Activated effector memory CD4-positive, alpha-beta T cell treated with Interleukin-2 at 50 U/mL for 16 hours (primary cell): ENCODE measurements at places on chromosomes 12 and 14.

DNA sequence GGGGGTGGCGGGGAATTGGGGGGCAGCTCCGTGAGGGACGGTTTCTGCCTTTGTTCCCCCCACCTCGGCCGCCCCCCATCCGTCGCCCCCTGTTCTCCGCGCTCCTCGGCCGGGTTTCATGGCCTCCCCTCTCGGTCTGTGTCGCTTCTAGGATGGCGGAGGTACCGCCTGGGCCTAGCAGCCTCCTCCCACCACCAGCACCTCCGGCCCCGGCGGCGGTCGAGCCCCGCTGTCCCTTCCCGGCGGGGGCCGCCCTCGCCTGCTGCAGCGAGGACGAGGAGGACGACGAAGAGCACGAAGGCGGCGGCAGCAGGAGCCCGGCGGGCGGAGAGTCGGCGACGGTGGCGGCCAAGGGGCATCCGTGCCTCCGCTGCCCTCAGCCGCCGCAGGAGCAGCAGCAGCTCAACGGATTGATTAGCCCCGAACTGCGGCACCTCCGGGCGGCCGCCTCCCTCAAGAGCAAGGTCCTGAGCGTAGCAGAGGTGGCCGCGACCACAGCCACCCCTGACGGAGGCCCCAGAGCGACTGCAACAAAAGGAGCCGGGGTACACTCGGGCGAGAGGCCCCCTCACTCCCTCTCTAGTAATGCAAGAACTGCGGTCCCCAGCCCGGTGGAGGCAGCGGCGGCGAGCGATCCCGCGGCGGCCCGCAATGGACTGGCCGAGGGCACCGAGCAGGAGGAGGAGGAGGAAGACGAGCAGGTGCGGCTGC, 575 bp downstream of the NAA30 start:
- DNase-seq: peak; percentile 27

GRCh38 chr12:49703647-49704137, 3.5 kb downstream of the FMNL3 start:
- DNase-seq: no peak

GRCh38 chr14:66650491-66650911, 142.6 kb downstream of the GPHN start:
- DNase-seq: no peak

DNA sequence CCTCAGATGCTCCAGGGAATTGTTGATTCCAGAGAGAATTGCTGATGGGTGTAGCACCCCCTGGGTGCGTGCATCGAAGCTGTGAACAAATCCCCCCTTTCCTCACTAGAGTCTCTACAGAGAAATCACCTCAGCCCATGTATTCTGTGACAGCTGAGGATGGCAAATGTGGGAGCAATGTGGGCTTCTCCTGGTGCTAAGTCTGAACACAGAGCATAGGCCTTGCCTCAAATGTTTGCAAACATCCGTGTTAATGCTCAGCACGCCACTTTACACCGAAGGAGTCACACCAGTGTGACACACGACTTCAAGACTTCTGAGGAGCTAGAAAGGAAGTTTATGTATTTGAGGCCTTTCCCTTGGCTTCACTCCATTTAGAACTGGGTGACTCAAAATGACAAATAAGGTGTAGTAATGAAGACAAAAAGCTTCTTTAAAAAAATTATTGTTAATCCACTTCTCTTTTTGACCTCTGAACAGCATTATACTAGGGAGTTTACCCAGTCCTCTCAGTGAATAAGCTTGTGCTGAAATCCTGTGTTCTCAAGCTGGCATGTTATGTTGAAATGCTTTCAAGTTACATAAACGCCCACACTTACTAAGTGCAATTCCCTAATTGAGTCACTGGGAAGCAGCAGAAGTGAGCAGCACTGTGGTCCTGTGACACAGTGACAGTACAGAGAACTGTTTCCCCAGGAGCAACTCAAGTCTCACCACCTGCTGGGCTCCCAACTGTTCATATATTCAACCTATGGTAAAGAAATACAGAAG, 92.9 kb downstream of the FAR2 start:
- no peak for DNase-seq

DNA sequence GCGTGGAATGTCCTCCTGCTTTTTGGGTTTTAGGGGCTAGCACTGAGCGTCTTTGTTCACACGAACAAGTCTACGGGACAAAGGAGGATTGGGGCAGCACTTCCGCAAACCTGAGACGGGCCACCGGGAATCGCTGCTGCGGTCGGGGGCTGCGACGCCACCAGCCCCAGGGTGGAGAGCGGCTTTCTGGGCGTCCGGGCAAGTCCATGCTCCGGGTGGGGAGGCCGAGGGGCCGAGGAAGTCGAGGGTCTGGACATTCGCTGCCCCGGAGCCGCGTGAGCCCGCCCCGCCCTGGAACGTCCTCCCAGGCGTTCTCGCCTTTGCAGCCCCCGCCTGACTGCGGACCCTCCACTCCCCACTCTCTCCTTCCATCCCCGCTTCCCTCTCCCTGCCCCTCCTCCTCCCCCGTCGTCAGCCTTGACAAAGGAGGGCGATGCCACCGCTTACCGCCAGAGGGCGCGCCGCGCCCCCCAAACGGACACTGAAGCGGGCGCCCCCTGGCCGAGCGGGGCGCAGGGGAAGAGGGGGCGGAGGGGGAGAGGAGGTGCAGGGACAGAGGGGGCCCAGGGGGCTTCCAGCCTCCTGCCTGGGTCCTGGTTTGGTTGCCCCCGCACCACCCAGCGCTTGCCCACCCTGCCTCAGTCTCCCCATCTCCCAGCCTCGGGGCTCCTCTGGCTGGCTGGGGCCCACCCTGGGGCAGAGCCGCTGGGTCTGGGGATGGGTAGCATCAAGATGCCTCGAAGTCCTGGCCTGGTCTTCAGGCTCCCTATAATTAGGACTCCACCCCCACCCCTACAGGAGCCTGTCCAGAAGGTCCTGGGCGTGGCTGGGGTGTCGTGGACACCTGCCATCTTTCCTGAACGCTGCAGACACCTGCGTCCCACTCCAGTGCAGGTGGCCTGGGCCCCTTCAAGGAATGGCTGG, 39.1 kb upstream of the INF2 start:
- peak; percentile 42 for DNase-seq

DNA sequence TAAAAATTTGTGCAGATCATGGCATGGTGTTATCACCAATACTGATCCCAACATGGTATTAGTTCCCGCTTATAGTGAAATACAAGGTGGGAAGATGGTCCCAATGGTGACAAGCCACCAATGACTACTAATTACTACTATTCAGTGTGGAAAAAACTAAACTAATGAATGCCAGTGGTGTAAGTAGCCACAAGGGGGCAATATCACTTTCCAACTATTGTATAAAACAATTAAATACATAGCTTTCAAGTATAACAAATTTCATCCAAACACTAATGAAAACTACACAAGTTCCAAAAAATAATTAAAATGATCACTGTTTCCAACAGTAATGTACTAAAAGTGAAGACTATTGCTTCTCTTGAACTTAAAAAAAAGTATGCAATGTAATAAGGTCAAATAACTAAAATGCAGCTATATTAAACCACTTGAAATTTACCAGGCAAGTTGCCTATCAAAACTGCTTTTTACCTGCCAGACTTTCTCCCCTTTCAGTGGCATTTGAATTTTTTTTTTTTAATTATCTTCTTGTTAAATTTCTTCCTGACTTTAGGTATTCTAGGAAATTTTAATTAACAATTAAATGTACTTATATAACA, 58.0 kb downstream of the PAPLN start:
- no peak for DNase-seq

- no peak for DNase-seq
Measured at GRCh38 chr12:122811777-122812176, 23.5 kb upstream of the HIP1R start.

DNA sequence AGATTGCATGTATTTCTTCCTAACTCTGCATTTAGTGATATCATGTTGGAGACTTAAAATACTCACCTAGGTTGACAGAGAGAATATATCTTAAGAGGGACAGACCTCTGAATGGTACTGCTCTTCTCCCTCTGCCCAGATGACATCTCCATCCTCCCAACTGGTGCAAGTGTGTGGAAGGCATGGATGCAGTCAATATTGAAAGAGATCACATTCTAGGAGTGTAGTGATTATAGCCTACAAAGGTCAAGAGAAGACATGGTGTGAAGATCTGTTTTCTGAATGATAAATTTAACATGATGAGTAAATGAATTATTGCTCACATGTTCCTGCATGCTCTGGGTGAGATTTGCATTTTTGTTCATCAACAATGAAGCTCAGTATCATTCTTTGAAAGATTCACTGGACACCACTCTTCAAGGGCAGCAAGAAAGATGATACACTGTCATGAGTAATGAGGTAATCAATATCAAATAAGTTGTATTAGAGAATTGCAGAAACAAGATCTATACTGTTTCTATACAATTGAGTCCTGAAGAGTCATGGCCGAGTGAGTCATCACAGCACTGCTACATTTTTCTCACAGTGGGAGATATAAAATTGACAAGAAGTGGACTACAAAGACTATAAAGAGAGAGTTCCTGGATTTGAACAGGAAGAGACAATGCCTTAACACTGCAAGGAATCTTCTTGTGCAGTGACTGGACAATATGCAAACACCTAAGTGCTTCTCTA, 183.3 kb upstream of the KRR1 start:
- DNase-seq: no peak

- DNase-seq: no peak
Measured at GRCh38 chr12:93336291-93336741, 41.4 kb upstream of the NUDT4 start.

DNA sequence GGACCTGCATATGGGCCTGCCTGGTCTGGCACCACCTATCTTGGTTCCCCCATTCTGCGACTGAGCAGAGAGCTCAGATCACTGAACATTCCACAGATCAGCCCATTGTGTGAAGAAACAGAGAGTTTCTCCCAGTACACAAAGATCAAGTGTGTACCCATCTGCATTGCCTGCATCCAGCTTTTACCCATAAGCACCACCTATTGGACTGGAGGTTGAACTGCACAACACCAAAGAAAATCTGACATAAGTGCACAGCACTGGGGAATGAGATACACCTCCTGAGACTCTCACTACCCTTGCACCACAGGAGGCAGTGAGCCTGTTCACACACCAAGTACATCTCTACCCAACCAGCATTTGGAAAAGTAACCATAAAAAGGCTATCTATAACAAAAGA, 362.6 kb upstream of the CLEC14A start:
- DNase-seq: no peak

- no peak for DNase-seq
Measured at GRCh38 chr12:94587266-94588241, 62.8 kb downstream of the TMCC3 start.

DNA sequence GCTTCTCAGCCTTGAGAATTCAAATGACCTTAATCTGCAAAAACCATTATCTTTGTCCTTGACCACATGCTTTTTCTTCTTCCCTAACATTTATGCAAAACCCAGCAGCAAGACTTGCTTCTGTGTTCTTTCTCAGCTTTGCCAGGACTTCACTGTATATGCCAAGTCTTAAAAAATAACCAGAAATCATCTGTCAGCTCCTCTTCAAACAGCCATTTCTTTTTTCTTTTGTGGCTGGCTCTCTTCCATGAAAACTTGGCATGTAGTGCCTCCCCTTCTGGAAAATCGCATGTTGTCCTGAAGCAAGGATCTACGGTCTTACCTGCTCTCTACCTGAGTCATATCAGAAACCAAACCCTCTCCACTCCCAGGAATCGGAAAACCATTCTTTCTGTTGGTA, 364.9 kb downstream of the RPS29 start:
- no peak for DNase-seq

GRCh38 chr14:95319312-95320077, at the start of gene CLMN:
TSS of gene CLMN (minus strand) at chr14:95319908. CDS start at chr14:95319792, 116 bp downstream.
- DNase-seq: peak; percentile 9

GRCh38 chr12:66573605-66574004, 105.3 kb downstream of the GRIP1 start:
- no peak for DNase-seq

- DNase-seq: no peak
Measured at GRCh38 chr12:64042911-64043310, 179.2 kb downstream of the KICS2 start.

DNA sequence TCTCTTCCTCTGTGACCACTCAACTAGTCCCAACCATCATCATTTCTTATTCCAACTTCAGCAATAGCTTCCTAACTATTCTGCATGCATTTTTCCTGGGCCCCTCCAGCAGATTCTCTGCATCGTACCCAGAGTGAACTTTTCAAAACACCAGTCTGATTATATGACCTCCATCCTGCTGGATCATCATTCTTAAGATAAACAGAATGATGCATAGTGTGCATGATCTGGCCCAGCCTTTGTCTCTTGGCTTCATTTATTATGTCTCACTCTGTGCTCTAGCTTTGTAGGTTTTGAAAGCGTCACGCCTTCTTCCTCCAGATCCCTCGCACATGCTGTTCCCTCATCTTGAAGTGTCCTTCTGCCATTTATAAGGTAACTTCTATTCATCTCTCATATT, 46.3 kb upstream of the SLC38A4 start:
- no peak for DNase-seq

- no peak for DNase-seq
Measured at GRCh38 chr12:71731439-71732356, 23.0 kb upstream of the RAB21 start.

- no peak for DNase-seq
Measured at GRCh38 chr14:102786768-102787167, 9.5 kb downstream of the TRAF3 start.

DNA sequence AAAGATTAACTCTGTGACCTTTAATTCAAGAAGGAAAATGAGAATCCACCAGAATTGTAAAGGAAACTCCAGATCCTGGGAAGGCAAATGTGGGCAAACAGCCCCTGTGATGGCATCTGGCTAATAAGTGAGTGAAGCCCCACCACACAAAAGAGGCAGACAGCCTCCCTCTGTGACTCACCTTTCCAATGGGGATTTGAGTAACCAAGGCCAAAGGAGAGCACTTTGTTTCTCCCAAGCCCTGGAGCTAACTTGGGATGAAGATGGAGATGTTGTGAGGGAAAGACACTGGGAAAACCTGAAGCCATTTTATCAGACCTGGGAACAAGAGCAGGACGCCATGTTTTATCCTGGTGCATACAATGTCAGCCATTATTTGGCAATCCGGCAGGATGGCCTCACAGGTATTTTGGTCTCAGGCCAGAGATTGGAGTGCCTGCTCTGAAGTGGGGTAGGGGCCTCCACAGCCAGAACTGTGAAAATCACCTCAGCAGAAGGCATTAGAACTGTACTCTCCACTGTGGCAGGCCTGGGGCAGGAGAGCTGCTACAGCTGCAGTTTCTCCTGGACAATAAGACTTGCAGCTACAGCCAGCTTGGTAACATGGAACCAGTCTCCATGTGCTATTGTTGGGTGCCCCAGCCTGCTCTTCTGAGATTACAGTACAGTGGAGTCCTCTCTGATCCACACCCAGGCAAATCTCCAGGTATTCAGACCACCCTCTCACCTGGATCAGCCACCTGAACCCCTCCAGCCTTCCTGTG, 96.6 kb upstream of the PCED1B start:
- no peak for DNase-seq
